ENCODE measurements at places on chromosomes 12 and 14.

- no peaks in the 10 kb centered on the region for H3K27me3 ChIP-seq
- H3K4me3 ChIP-seq = no peak overlapping the region
- H3K4me1 ChIP-seq = no peaks in the 10 kb centered on the region
- no peaks in the 10 kb centered on the region for H3K36me3 ChIP-seq
- no peak overlapping the region for H3K27ac ChIP-seq
Measured at GRCh38 chr12:28456934-28457710, 266.9 kb downstream of the CCDC91 start.

- H3K4me1 ChIP-seq = no peaks in the 10 kb centered on the region
- peaks cover 3% of the 10 kb centered on the region for H3K27me3 ChIP-seq
Measured at GRCh38 chr12:77228376-77228775, 163.0 kb upstream of the E2F7 start.

- no peak overlapping the region for H3K4me3 ChIP-seq
- H3K27ac ChIP-seq = no peak overlapping the region
- DNase-seq = no peak
- H3K36me3 ChIP-seq = no peaks in the 10 kb centered on the region
- H3K4me1 ChIP-seq = no peaks in the 10 kb centered on the region
Measured at GRCh38 chr14:77221241-77221871, 39.8 kb downstream of the TMEM63C start.

DNA sequence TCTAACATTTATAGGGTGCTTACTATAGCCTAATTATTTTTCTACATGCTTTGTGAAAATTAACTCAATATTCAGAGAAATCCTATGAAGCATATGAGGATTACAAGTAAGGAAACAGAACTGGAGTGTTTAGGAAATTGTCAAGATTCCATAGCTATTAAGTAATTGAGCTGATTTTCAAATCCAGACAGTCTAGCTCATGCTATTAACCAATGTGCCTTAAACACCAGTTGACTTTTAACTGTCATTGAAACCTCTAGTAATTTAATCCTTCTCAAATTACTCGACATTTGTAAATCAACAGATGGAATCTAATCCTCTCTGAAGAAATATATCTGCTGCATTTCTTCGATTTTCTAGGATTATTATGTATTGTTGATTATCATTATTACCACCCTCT lies 488.9 kb downstream of the MDGA2 start:
- no peaks in the 10 kb centered on the region for H3K27me3 ChIP-seq
- H3K4me1 ChIP-seq = peaks cover 7% of the 10 kb centered on the region
- H3K27ac ChIP-seq = no peak overlapping the region
- DNase-seq = no peak
- no peaks in the 10 kb centered on the region for H3K36me3 ChIP-seq
- no peak overlapping the region for H3K4me3 ChIP-seq

DNA sequence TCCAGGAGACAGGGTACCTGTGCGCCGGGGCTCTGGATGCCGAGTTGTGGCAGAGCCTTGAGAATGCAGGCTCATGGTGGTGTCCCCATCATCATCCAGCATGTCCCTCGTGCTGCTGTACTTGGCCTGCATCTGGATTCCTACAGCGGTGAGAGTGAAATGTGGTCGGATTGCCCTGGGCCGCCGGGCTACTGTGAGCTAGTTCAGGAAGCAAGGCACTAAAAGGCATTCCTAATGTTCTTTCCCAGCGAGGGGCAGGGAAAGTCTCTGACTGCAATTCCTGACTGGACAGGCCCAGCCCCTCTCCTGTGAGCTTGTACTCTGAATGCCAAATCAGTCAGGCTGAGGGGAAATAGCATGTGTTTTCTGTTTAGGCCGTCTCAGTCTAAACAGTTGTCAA lies at the start of gene CLEC1A:
CLEC1A (minus strand) TSS at position 195 of the 400 bp plus-strand sequence; CDS start at position 132, 63 bp downstream.
- no peak within 1 kb of the TSS for H3K4me3 ChIP-seq
- peaks cover 6% of the 10 kb centered on the region for H3K36me3 ChIP-seq
- peaks cover 3% of the 10 kb centered on the region for H3K27me3 ChIP-seq

DNA sequence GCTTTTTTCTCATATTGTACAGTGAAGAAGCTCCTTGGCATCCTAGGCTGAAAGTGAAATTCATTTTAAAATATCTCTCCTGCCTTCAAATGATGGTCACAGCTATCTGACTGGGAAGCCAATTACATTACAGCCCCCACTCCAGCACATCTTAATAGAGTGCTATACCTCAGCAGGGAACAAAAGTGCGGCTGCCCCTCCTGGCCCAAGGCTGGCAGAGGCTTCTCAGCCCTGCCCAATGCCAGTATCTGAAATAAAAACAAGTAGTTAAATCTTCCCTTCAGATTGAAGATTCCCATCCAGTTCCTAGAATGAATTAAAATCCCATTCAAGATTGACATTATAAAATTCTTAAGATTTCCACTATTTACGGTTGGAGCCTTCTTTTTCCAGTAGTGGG lies 54.9 kb upstream of the GNG2 start:
- no peak overlapping the region for H3K27ac ChIP-seq
- H3K4me1 ChIP-seq = peaks cover 23% of the 10 kb centered on the region
- H3K27me3 ChIP-seq = peaks cover 7% of the 10 kb centered on the region
- peaks cover 2% of the 10 kb centered on the region for H3K36me3 ChIP-seq
- no peak for DNase-seq
- H3K4me3 ChIP-seq = no peak overlapping the region

DNA sequence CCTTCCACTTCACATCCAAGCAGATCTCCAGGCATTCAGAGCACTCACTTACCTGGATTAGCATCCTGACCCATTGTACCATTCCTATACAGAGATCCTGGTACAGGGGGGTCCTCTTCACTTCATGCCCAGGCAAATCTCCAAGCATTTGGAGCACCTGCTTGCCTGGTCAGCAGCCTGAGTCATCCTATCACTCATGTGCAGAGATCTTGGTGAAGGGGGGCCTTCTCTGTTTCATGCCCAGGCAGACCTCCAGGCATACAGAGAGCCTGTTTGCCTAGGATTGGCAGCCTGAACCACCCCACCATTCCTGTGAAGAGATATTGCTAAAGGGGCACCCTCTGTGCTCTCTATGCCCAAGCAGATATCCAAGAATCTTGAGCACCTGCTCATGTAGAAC lies 111.1 kb upstream of the CCDC175 start:
- peaks cover 10% of the 10 kb centered on the region for H3K27me3 ChIP-seq
- H3K36me3 ChIP-seq = no peaks in the 10 kb centered on the region
- no peak overlapping the region for H3K27ac ChIP-seq
- DNase-seq = no peak
- no peaks in the 10 kb centered on the region for H3K4me1 ChIP-seq

- H3K4me3 ChIP-seq = no peak overlapping the region
- no peak overlapping the region for H3K27ac ChIP-seq
- no peak for DNase-seq
- H3K4me1 ChIP-seq = peaks cover 8% of the 10 kb centered on the region
Measured at GRCh38 chr12:39368891-39369290, 74.0 kb downstream of the KIF21A start.

DNA sequence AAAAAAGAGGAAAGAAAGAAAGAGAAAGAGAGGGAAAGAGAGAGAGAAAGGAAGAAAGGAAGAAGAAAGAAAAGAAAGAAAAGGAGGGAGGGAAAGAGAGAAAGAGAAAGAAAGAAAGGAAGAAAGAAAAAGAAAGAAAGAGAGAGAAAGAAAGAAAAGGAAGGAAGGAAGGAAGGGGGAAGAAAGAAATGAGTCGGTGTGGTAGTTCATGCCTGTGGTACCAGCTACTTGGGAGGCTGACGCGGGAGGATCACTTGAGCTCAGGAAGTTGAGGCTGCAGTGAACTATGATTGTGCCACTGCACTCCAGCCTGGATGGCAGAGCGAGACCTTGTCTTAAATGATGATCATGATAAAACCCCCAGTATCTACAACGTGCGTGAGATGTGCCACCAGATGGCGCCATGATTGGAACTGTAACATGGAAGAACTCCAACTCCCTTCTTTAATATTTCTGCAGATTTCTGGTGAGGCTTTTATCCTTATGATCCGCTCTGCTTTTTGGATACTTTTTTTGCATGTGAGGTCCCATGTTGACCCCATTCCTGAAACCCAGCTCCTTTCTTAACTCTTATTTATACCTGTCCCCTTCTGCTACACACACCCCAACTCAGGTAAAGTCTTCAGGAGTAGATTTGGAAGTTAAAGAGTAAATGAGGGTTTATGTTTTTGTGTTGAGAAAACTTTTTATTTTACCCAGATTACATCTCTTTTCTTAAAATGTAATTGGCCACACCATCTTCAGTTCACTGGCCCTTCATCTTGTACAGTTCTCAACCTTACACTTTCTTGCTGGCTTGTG lies 25.6 kb downstream of the RNASE10 start:
- H3K27ac ChIP-seq = no peak overlapping the region
- no peaks in the 10 kb centered on the region for H3K4me1 ChIP-seq
- peaks cover 23% of the 10 kb centered on the region for H3K27me3 ChIP-seq
- no peaks in the 10 kb centered on the region for H3K36me3 ChIP-seq

GRCh38 chr14:24798911-24799462 lies 165.0 kb upstream of the GZMB start:
- H3K4me1 ChIP-seq = peaks cover 31% of the 10 kb centered on the region
- H3K27ac ChIP-seq = peak overlapping the region; percentile 21
- H3K36me3 ChIP-seq = no peaks in the 10 kb centered on the region
- no peak overlapping the region for H3K4me3 ChIP-seq
- no peak for DNase-seq

- H3K36me3 ChIP-seq = peaks cover 51% of the 10 kb centered on the region
- peaks cover 4% of the 10 kb centered on the region for H3K27me3 ChIP-seq
- H3K27ac ChIP-seq = peak overlapping the region; percentile 4
- H3K4me3 ChIP-seq = no peak overlapping the region
Measured at GRCh38 chr12:57139796-57140649, 7.4 kb downstream of the LRP1-AS start.

- H3K4me1 ChIP-seq = peaks cover 22% of the 10 kb centered on the region
- no peak for DNase-seq
- no peak overlapping the region for H3K27ac ChIP-seq
- peak overlapping the region; percentile 81 for H3K4me3 ChIP-seq
Measured at GRCh38 chr14:64971491-64971942, 619 bp downstream of the RAB15 start.

- DNase-seq = no peak
- H3K27me3 ChIP-seq = peaks cover 3% of the 10 kb centered on the region
- peaks cover 5% of the 10 kb centered on the region for H3K36me3 ChIP-seq
- H3K4me1 ChIP-seq = no peaks in the 10 kb centered on the region
- H3K27ac ChIP-seq = no peak overlapping the region
Measured at GRCh38 chr14:92647797-92648279, 100.6 kb downstream of the LGMN start.

DNA sequence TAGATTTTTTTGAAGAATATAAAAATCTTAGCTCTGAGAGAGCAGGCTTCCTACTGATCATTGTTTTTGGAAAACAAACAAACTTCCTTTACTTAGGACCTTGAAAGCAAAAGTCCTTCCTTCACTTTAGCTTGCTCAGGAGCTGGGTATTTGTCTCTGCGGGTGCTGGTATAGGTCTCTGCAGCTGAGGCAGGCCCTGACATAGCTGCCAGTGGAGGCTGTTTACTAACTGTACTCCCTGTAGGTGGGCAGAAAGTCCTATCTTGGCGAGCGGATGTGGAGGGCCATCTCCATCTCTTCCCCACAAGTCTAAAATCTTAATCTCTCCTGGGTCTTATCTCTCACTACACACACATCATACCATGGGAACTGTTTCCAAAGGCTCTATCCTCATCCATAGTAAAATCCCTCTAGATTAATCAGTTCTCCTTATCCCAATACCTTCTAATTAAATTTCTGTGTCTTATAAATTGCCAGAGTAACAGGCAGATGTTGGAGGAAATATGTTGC lies 4.1 kb upstream of the MIA2 start:
- no peak for DNase-seq
- H3K4me3 ChIP-seq = no peak overlapping the region
- H3K27ac ChIP-seq = no peak overlapping the region

GRCh38 chr14:97707603-97708002 lies 910.4 kb downstream of the VRK1 start:
- no peak overlapping the region for H3K4me3 ChIP-seq
- no peak for DNase-seq
- no peaks in the 10 kb centered on the region for H3K36me3 ChIP-seq
- no peak overlapping the region for H3K27ac ChIP-seq
- peaks cover 4% of the 10 kb centered on the region for H3K27me3 ChIP-seq

GRCh38 chr14:77804592-77804991 lies 4.7 kb downstream of the ADCK1 start:
- peaks cover 10% of the 10 kb centered on the region for H3K27me3 ChIP-seq
- H3K36me3 ChIP-seq = no peaks in the 10 kb centered on the region
- no peak overlapping the region for H3K27ac ChIP-seq
- H3K4me1 ChIP-seq = peaks cover 4% of the 10 kb centered on the region
- no peak overlapping the region for H3K4me3 ChIP-seq
- no peak for DNase-seq

GRCh38 chr12:109950625-109951024 lies 45.5 kb downstream of the GIT2 start:
- H3K36me3 ChIP-seq = peaks cover 59% of the 10 kb centered on the region
- H3K27me3 ChIP-seq = no peaks in the 10 kb centered on the region
- H3K27ac ChIP-seq = no peak overlapping the region
- no peak for DNase-seq
- H3K4me1 ChIP-seq = peaks cover 47% of the 10 kb centered on the region

GRCh38 chr14:24910408-24910986 lies 139.4 kb downstream of the STXBP6 start:
- H3K4me1 ChIP-seq = peaks cover 11% of the 10 kb centered on the region
- no peaks in the 10 kb centered on the region for H3K36me3 ChIP-seq
- no peak overlapping the region for H3K27ac ChIP-seq

GRCh38 chr14:39974036-39974435 lies 541.8 kb upstream of the FBXO33 start:
- no peaks in the 10 kb centered on the region for H3K27me3 ChIP-seq
- peaks cover 10% of the 10 kb centered on the region for H3K4me1 ChIP-seq
- no peak overlapping the region for H3K4me3 ChIP-seq
- H3K27ac ChIP-seq = no peak overlapping the region

DNA sequence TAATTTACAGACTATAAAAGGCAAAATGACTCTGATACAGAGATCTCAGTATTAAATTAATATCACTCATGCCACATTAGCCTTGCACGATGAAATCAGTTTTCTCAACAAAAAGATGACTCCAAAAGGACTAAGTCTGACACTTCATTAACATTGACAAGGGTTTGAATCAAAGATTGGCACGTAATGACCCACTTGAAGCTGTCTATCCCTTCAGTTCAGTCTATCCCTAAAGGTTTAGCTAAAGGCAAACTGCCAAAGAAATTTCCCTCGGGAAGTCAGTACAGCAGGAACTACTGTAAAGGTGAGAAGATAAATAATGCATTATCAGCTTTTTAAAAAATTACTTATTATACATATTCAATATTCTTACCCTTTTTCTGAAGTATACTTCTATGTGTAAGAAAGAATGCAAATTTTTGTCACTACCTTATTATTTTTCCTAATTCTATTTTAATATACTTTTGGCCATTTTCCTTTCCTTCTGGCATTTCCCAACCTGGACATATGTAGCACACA lies 127.1 kb downstream of the NELL2 start:
- no peak for DNase-seq
- no peak overlapping the region for H3K27ac ChIP-seq
- H3K4me3 ChIP-seq = no peak overlapping the region

- H3K27ac ChIP-seq = no peak overlapping the region
- H3K36me3 ChIP-seq = peaks cover 62% of the 10 kb centered on the region
- no peak for DNase-seq
- peaks cover 4% of the 10 kb centered on the region for H3K27me3 ChIP-seq
Measured at GRCh38 chr14:72678356-72678755, 215.5 kb downstream of the DPF3 start.

All from nephron progenitor cell (in vitro differentiated cells).